ENCODE measurements at places on chromosomes 5 and 9.

DNA sequence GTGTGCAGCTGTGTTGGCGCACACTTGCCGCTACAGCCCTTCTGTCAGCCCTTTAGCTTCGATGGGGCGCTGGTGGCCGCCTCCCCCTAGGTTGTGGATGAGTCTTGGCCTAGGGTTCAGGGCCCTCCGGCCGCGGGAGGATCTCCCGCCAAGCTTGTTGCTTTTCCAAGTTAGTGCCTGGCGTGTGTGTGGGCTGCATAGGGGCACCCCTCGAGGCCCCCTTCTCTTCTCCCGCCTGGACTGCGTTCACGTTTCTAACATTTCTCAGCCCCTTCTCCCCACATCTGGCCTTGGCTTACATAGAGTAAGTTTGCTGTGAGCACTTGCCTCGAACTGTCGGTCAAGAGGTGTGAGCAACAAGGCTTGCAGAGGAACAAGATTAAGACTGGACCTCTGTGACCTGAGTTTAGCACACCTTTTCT, 413 bp upstream of the OXCT1 start:
- no peak for DNase-seq

- peak; percentile 3 for DNase-seq
These were observed 557 bp downstream of the GNG10 start for GRCh38 chr9:111661802-111662521.

DNA sequence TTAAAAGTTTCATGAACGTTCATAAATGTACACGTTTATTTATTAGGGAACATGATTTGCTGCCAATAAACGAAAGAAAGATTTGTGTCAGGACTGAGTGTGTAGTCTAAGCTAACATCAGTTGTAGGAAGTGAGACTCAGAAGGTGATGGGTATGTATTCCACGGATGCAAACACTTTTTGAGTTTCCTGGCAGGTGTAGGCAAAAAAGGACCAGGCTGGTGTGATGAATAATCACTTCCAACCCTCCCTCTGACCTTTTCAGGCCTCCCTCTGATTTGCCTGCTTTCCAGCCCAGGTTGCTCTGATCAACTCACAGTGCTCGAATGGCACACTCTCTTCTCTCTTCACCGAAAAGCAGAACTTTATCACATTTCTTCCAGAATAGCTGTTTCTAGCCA, 51.8 kb downstream of the BASP1 start:
- DNase-seq: no peak

DNA sequence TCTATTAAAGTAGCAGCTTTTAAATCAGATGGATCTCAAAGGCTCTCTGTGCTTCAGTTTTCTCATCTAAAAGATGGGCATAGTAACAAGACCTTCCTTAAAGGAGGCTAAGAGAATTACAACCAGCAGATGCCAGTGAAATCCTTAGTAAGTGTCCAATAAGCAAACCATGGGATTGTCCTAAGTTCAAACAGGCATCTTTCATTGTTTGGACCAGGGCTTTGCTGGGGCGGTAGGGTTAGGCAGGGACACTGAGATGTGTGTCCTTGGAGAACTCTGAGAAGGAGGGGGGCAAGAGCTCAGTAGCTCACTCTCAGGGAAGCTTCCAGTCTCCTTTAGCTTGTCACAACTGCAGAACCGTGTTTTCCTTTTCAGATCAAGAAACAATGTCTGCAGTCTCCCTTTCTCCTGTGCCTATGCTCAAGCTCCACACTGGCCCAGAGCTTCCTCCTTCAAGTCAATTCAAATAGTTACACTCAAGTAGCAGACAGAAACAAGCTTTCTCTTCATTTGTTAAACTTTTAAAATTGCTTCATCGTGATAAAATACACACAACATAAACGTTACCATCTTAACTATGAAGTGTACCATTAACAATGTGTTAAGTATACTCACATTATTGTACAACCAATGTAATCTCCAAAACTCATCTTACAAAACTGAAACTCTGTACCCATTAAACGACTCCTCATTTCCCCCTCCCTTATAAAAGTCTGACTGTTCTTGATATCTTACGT, 216.2 kb downstream of the PIK3R1 start:
- DNase-seq: no peak

GRCh38 chr9:2055203-2055658, 40.1 kb downstream of the SMARCA2 start:
- no peak for DNase-seq

DNA sequence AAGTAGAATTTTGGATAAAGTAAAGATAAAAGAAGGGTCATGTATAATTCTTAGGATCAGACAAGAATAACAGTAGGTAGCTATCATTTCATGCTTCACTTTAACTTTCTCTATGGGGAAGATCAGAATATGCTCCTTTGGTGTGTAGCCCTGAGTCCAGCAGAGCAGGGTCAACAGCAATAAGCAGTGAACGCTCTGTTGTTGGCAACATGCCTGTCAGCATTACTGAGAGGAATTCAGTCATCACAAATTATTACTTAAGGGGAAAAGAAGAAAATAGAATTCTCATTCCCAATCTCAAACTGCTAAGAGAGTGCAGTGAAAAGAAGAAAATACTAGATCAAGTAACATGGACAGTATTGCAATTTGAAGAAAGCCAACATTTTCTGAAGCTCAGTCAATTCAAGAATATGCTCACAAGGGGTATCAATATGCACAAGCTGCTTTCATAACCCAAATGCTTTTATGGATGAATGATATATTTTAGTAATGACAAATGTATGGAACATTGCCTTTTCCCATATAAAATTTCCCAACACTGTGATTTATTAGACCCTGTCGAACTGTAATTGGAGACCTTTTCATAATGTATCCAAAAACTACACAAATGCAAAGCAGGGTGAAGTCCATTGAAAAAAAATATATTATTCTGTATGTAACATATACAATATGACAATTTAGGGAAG, 1359.4 kb downstream of the EFNA5 start:
- DNase-seq: no peak

DNA sequence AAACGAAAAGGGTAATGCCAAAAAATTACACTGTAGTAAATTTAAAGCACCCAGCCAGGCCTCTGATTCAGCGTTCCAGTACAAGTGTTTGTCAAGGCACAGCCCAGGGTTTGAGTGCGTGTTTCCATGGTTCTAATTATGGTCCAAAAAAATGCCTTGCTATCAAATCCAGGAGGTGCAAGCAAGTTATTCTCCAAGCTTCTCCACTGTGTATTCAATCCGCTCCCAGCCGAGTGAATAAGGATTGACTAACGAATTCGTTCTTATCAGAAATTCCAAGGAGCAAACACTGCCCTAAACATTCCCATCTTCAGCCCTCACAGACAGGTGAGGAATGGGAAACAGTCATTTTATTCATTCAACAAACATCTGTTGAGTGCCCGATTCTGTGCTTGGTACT, 103.3 kb upstream of the WWC1 start:
- DNase-seq: no peak

DNA sequence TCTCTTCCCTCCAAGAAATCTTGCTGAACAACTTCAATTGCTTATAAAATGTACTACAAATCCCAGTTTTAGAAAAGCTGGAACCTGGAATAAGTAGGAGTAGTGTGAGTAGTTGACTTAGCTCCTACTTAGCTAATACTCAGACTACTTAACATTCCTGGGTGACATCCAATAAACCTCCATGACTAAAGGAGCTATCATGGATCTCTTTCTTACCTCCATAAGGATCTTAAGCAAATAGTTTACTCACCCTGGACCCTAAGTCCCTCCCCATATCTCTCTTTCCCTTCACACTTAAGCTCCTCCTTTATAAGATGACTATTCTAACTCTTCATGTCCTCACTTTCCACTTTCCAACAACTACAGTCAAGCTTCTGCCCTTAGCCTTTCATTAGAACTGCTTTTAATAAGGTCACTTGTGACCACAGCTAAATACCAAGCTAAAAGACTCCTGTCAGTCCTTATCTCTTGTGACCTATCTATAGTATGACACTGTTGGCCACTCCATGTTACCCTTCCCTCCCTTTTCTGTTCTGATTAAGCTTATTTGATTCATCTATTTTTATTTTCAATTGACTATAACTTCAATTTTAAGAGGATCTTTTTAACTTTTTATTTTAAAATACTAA, 194.9 kb downstream of the RFX3 start:
- DNase-seq: no peak

GRCh38 chr5:125829349-125829748, 593.9 kb upstream of the GRAMD2B start:
- no peak for DNase-seq

DNA sequence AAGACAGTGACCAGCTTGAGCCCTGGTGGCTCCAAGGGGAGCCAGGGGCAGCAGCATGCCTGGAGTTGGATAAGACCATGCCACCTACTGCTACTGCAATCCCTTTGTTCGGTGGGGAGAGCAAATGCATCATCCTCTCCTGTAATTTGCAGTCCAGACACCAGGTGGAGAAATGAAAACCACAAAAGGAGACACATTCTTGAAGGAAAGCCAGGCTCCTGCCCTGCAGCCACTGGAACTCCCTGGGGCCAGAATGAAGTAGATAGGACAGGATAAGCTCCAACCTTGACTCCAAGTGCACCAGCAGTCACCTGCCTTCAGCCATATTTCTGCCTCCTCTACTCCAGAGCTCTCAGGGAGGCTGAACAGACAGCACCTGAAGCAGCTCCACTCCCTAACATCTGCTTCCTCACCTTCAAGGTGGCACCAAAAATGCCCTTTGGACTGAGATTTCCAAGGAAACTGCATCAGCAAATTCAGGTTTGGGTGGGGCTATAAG, 65.1 kb upstream of the IQGAP2 start:
- DNase-seq: no peak

GRCh38 chr9:127184641-127185040, 62.2 kb upstream of the ANGPTL2 start:
- DNase-seq: no peak

GRCh38 chr5:43078956-43079355, 38.8 kb upstream of the ANXA2R start:
- no peak for DNase-seq

DNA sequence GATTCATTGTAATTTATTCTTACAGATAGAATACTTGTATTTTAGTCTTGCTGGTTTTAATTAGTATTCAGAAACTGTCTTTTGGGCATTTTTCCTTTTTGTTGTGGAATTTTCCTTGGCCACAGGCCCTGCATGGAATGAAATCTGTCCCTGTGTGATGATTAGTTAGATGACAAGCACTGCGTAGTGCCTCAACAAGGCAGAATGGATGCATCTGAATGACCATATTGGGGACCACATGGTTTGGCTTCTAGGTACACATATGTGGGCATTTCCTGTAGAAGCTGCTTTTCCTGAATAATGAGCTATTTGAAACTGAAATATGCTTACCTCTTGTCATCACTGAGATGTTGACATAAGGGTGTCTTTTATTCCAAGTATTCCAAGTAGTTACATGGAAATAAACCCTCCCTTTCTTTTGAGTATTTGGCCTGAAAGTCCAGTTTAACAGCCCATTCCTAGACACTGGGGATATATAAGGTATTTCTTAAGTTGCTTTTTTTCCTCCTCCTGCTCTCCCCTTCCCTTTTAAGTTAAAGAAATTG, 147.3 kb downstream of the YTHDC2 start:
- no peak for DNase-seq

Data from stimulated activated CD8-positive, alpha-beta memory T cell treated with anti-CD3 and anti-CD28 coated beads, Interleukin-12 subunit alpha, Interleukin-12 subunit beta, amount 100 ng/mL, for 4 hours (primary cell).